Anterior cingulate cortex (tissue), 58 donors: ENCODE measurements at places on chromosomes 3 and 15.

- no peak for DNase-seq
Observed at GRCh38 chr15:90232941-90233386, 777 bp downstream of the CIB1 start.

DNA sequence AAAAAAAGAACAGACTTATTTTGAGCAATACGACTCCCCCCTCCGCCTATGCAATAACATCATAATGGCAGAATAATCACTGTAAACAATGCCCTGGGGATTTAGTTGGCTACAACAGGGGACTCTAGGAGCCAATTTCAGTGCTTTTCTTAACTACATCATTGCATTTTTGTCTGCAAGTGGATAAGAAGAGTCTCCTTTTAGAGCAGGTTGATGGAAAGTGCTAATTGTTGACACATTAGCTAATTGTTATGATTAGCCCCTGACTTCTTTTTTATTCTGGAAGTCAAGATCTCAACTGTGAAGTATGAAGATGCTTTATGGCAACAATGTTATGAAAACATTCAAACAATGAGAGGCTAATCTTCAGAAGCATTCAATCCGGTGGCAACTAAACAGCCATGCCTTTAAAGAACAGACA is 121.2 kb downstream of the MECOM start:
- DNase-seq, result no peak

DNA sequence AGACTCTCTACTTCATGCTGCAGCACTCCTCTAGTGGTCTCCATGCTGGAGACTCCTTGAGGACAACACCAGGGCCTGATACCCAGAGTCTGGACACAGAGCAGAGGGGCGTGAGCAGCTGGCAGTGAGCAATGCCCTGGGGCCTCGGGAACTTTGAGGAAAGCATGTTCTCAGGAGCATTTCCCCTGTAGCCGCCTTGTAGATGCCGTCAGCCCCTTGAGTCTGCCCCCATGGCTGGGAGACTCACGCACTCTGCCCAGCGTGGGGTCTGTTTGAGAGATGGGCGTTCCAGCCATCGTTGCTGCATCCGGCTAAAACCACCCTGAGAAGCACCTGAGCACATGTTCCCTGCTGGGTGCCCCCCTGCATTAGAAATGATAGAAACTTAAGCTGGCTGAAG is 56.8 kb downstream of the PLXNA1 start:
- no peak for DNase-seq

DNA sequence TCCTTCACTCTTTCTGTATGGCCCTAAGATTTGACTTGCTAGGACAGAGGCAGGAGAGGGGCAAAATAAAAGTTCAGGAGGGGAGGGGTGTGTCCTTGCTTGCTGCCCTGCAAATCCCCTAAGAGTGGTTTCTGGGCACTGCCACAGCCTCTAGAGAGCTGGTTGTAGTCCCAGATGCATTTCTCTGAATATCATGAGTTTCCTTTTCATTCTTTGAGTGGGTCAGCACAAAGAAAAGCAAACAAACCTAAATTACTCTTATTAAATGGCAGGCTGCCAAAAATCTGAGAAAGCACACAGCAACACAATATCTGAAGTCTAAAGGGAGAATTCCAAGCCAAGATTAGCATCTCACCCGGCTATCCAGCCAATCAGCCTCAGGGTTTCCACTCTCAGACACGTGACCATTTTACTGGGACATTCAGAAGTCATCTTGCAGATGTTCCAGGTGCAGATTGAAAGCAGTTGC is 919.3 kb downstream of the TUSC7 start:
- DNase-seq, result no peak

DNA sequence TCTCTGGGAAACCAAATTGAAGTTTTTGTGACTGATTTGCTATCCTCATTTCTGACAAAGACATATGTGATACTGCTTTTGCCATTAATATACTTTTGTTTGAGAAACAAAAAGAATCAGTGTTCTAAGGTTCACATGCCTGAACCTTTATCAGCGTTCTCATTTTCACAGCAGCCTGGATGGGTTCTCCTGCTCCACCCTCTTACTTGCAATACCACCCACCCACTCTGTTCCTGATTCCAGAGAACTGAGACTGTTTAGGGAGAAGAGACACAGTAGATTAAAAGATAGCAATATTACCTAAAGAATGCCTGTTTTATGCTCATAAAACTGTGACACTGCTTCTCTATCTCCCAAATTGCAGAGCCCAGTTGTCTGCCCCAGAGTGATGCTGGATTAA is 25.8 kb upstream of the ARL6 start:
- DNase-seq, result no peak

- no peak for DNase-seq
Observed at GRCh38 chr3:58429657-58430056, 4.0 kb downstream of the PDHB start.

- peak; percentile 59 for DNase-seq
Observed at GRCh38 chr3:14203521-14204079, 25.0 kb downstream of the LSM3 start.

- no peak for DNase-seq
Observed at GRCh38 chr15:69496001-69496400, 43.4 kb downstream of the RPLP1 start.

DNA sequence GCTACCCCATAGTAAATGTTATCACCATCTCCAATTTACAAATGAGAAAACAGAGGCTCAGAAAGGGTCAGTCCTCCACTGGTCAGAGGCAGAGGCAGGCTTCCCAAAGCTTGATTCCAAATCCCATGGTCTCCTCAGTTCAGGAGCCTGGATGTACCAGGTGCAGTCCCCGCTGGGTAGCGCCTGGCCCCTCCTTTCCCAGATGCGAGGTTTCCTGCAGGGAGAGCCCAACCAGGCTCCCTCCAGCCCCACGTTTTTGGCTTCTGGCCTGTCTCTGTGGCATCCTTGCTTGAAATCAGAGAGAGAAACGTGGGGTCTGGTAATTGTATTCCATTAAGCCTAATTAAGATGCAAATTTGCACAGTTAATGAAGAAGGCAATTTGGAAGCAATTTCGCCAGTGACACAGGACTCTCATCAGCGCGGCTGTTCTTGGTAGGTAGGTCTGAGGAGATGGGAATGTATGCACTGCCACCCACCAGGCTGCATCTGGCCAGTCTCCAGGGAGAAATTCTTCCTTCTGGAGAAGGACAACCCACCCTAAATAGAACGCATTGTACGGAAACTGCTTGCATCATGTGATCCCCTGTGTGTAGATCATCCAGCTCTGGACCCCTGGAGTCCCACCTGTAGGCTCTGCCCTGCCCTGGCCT is 50.5 kb downstream of the HRH1 start:
- DNase-seq, result no peak

GRCh38 chr3:57673156-57673555 is 19.7 kb downstream of the DENND6A start:
- no peak for DNase-seq
